ENCODE measurements at places on chromosomes 5 and 9. TPM values are rescaled to one million over a fixed set of nuclear protein-coding genes. Genes with fewer than 3 reads are reported as not detected.

FYB1 gene
- 24.4 TPM for total RNA-seq

GLIPR2 gene
- total RNA-seq = 94.5 TPM

GABRB2 gene
- 1.7 TPM for total RNA-seq

MARVELD2 gene
- 24.6 TPM for total RNA-seq

ANGPTL2 gene
- 26.2 TPM for total RNA-seq

PTTG1 gene
- total RNA-seq = 27.7 TPM

ROPN1L gene
- 0.50 TPM for total RNA-seq

DOCK2 gene
- 30.3 TPM for total RNA-seq

PCDH12 gene
- total RNA-seq = 15.6 TPM

GAS1 gene
- 9.8 TPM for total RNA-seq

MCC gene
- total RNA-seq = 14.4 TPM

PCDHGB4 gene
- total RNA-seq = 3.4 TPM

GRM6 gene
- not detected for total RNA-seq

ELOVL7 gene
- total RNA-seq = 10.9 TPM

PPP2R2B gene
- 0.70 TPM for total RNA-seq

All from left lung (tissue), 14 donors.